ENCODE measurements at places on chromosomes 2 and 18. TPM values are rescaled to one million over a fixed set of nuclear protein-coding genes. Genes with fewer than 3 reads are reported as not detected.

- peak; percentile 28 for DNase-seq
Measured at GRCh38 chr2:19474128-19474527, 115.7 kb upstream of the OSR1 start.

DNA sequence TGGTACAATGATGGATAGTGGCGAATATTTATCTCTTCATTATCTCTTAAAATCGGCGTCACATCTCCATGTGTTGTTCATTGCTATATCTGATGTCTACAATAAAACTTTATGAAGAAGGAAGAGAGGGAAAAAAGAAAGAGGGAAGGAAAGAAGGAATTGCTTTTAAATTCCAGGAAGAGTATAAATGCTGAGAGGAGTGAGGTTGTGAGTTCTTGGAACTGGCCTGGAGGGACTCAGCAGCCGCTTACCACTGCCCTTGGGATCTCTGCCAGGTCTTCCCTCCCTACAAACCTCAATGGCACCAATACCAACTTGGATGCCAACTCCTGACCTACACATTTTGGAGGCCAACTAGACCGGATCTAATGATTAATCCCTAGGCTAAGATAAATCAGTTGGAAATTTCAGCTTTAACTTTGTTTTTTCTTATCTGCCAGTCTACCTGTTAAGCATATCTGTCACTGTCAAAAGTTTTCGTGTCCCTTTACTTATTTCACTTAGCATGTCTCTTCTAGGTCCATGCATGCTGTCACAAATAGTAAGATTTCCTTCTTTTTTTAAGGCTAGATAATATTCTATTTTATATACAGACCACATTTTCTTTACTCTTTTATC is 9.8 kb downstream of the SCN9A start:
- no peak for DNase-seq

DNA sequence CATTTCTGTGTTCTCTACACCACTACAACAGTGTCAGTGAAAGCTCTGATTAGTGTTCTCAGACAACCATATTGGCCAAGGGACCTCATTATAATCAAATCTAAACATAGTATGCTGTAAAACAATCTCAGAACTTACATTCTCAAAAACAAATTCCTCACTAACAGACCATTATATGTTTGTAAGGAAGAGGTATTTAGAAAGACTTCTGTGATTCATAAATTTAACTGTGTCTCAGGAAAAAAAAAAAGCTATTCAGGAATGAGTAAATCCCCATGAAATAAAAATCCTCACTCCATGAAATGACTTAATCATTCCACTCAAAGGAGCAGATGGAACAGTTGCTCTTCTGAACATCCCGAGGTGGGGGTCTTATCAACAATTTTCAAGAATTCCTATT is 413.0 kb downstream of the CDH2 start:
- DNase-seq = no peak

GRCh38 chr2:150081775-150082481 is 405.5 kb downstream of the RND3 start:
- peak; percentile 11 for DNase-seq

- DNase-seq = no peak
Measured at GRCh38 chr2:98870516-98871158, 65.4 kb downstream of the CRACDL start.

- DNase-seq = no peak
Measured at GRCh38 chr2:134348239-134348638, 94.4 kb downstream of the MGAT5 start.

DNA sequence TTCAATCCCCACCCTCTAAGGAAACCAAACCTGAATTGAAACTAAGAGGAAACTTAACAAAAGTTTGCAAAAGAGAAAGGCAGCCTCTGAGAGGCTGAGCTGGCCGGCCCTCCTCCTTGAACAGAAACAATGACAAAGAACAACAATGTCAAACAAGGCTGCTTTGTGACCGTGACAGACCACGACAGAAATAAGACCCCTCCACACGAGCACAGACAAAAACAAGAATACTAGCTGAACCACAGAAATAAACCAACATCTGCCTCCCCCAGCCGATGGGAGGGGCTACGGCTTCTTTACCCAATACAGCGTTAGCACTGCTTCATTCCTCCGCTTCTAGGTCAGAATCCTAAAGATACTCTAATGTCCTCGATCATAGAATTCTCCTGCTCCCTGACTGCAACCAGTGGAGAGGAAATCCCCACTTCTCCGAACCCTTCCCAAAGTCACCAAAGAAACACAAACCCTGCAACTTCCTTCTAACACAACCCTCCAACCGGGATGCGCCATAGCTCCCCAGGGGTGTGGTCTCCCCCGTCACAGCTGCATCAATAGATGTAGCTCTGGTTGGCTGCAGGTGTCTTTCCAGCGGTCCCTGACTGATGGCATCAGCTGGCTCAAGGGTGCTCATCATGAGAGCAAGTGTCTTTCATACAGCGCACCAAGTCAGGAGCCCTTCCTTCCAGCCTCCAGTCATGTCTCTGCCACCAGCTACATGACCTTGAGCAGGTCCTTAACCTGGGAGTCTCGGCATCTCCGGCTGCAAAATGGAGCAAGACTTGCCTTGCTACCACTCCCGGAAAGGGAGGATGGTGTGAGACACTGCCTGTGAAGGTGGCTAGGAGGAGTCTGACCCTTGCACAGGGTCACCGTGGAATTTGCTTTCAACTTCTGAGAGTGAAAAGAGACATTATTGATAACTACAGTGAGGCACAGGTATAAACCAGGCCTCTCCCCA is 198.6 kb downstream of the HAUS1 start:
- no peak for DNase-seq

DNA sequence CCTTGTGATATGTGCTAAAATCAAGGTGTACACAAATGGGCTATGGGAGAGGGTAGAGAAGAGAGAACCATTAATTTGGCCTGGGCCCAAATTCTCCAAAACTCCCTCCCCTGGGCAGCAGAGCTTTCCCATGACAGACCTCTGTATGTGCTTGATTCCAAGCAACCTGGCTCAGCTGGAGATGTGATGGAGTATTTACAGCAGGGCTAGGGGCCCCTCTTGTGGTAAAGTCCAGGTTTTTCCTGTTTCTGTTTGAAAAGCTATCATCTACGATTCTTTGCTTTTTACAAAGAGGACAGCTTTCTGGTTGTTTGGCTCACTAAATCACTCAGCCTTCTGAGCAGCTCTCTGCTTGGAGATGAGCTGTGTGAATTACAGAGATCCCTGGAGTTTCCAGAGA is 40.3 kb downstream of the KCNS3 start:
- DNase-seq = peak; percentile 53

GRCh38 chr2:71545572-71546274 is 92.4 kb downstream of the DYSF start:
- peak; percentile 82 for DNase-seq

- DNase-seq = no peak
Measured at GRCh38 chr2:59874971-59875755, 678.3 kb downstream of the BCL11A start.

DNA sequence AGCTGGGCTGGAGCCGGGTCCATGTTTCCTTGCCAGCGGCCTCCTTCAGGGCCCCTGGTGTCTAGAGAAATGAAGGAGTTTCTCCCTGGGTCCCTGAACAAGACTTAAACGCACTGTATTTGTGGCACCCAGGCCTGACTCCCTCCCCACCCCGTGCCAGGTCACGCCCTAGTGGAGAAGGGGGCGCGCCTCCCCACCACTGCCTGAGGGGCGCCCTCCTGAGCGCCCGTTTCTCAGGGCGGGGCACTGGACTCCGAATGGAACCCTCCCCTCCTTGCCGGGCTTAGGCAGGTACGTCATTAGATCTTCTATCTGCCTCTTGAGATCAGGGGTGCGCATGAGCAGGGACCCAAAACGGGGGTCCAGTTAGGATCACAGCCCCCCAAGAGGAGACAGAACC is 16.3 kb downstream of the ODC1 start:
- DNase-seq = no peak

DNA sequence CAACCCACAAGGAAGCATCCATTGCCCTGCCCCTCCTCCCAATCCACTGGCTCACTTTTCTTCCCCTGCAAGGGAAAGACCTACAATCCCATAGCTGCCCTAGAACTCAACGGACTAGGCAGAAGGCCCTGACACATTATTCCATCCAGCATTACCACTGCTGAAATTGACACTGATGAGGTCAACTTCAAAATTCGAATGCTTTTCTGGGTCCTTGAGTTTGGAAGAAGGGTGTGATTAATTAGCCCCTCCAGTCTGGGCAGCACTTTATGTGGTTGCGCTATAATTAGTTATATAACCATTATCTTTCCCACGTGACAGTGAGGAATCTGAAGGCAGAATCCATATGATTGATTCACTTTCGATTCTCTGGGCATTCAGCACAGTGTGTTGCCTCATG is 55.7 kb downstream of the EVA1A start:
- DNase-seq = no peak

DNA sequence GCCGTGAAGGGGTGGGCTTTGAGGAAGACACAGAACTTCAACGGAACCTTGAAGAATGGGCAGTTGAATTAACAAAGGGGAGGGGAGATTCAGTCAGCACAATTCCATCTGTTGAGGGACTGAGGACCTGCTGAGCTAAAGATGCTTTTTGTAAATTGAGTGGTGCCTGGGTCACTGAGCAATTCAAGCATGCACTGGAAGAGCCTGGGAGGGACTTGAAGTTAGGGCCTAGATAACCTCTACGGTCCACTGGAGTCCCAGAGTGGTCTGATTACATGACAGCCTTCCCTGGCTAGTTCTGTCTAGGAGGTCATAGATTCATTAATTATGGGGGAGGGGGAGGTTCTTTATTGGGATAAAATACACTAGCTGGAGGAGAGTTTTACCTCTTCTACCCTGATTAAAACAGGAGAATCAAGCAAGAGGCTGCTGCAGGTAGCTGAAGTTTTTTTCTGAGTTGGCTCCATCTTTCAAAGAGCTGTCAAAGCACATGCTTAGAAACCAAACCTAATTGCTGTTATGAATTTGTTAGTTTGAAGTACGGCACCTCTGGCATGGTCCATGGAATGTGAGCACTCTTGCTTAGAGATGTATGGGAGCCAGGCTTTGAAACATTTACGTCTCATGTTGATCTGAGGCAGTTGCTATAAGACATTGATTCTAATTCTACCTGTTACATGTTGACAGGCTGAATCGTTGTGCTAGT is 290.2 kb downstream of the PRKCE start:
- DNase-seq = no peak

- DNase-seq = no peak
Measured at GRCh38 chr2:8197101-8197500, 484.8 kb upstream of the ID2 start.

DNA sequence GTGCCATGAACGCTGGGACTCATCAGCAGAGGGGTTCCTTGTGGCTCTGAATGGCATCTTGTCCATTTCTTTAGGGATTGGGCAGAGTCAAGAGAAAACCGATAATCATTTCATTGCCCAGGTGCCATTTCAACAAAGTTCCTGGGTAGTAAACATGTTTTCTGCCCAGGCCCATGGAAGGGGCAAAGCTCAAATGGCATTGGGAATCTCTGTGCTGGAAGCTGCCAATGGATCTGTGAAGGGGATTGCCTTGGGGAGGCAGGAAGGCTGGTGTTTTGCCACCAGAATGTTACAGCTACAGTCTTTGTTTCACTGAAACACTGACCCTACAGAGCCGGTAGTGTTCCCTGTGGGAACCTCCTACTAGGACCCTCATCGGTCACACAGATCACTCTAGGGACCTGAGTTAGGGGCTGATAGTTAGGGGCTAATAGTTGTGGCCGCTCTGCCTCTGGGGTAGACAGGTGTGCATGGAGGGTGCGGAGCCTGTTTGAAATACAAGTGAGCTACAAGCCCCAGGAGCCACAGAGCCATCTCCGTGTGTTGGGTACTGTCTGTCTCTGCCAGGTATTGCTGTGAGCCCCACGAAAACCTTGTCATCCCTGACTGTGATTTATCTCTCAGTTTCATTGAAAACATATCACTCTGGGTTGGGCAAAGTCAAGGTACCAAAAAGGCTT is 224.4 kb upstream of the COPS8 start:
- DNase-seq = no peak

Gene REG3A
- 0.27 TPM for polyA plus RNA-seq

Gene KCNG2
- not detected for polyA plus RNA-seq

Gene RUFY4
- 1.5 TPM for polyA plus RNA-seq

Gene RAMP1
- polyA plus RNA-seq = 329 TPM

Gene ARHGEF4
- polyA plus RNA-seq = 17.3 TPM
